Neural crest cell (in vitro differentiated cells): ENCODE measurements at places on chromosomes 5 and 9. TPM values are rescaled to one million over a fixed set of nuclear protein-coding genes. Genes with fewer than 3 reads are reported as not detected.
A peak's percentile ranks its signal among the peaks of the same experiment; 100 is the strongest.

DNA sequence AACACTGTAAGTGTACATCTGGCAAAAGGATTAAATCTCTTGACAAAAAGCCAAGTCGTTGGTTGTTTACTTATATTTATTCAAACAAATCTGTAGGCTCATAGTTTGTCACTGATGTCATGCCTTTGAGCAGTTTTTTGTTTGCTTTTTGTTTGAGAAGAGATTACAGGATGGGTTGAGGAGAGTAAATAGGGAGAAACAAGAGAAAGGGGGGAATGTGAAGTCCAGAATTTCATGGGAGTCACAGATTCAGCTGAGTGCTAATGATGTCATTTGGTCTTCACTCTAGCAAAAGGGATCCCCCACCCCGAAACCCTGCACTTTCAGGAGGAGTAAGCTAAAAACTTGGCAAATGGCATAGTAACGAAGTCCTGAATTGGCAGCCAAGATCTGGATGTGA lies 337.4 kb downstream of the GLIS3 start:
- DNase-seq = no peak
- peaks cover 12% of the 10 kb centered on the region for H3K4me1 ChIP-seq
- no peak overlapping the region for H3K27ac ChIP-seq
- no peaks in the 10 kb centered on the region for H3K36me3 ChIP-seq
- no peaks in the 10 kb centered on the region for H3K27me3 ChIP-seq

- peaks cover 7% of the 10 kb centered on the region for H3K4me1 ChIP-seq
- H3K27me3 ChIP-seq = no peaks in the 10 kb centered on the region
- no peak for DNase-seq
- no peak overlapping the region for H3K27ac ChIP-seq
- H3K4me3 ChIP-seq = no peak overlapping the region
- H3K36me3 ChIP-seq = no peaks in the 10 kb centered on the region
Measured at GRCh38 chr5:159001247-159001646, 98.5 kb downstream of the EBF1 start.

- H3K27me3 ChIP-seq = no peaks in the 10 kb centered on the region
- no peak for DNase-seq
- H3K36me3 ChIP-seq = no peaks in the 10 kb centered on the region
- no peak overlapping the region for H3K27ac ChIP-seq
Measured at GRCh38 chr5:5315068-5315980, 107.2 kb upstream of the ICE1 start.

DNA sequence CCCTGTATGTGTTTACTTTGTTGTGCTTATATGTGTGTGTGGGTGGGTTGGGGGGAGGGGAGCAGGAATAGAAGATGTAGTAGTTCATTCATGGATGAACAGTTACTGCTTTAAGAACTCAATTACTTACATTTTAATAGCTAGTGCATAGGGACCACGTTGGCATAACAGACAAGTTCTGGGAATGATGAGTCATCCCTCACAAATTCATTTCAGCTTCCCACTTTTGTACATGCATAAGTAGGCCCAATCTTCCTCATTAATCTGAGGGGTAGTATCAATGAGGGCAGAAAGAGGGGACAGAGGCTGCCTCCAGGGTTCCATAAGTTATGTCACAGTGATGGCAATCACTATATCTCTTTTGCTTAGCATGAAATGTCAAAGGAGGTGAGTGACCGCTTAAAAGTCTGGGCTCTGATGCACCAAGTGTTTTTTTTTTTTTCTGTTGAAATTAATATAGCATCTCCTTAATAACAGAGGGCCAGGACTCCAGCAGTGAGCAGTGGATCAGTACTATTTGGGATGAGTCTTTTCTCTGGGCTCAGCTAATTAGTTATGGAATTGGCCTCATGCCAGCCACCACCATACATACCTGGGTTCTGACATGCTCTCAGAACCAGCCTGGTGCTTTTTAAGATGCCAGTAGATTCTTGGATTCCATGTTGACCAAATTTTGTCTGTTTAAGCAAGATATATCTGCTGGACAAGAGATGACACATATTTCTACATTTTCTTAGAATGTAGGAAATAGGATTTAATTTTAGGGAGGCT lies 37.1 kb downstream of the PRDM6 start:
- H3K4me1 ChIP-seq = no peaks in the 10 kb centered on the region
- DNase-seq = no peak
- no peak overlapping the region for H3K4me3 ChIP-seq
- H3K27ac ChIP-seq = no peak overlapping the region
- peaks cover 4% of the 10 kb centered on the region for H3K36me3 ChIP-seq

- no peak overlapping the region for H3K4me3 ChIP-seq
- no peak for DNase-seq
- no peaks in the 10 kb centered on the region for H3K27me3 ChIP-seq
- H3K4me1 ChIP-seq = peaks cover 23% of the 10 kb centered on the region
Measured at GRCh38 chr5:172616730-172617129, 24.3 kb upstream of the NEURL1B start.

DNA sequence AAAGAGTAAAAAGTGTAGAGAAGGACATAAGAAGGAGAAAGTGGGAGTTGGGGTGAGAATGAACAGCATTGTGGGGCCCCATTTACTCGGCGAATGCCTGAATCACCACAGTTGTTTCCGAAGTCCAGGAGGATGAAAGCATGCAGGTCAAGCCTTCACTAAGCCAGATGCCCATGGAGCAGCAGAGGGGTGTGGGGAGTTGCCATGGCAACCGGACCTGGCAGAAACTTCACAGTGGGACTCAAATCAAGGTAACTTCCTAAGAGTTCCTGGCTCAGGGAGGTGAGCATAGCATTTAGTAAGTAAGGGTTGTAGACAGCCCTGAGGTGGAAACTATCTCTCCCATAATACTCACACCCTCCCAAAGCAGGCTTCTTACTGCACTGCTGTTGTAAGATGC lies 357.1 kb downstream of the TRIM32 start:
- H3K4me3 ChIP-seq = no peak overlapping the region
- H3K27ac ChIP-seq = no peak overlapping the region
- no peak for DNase-seq
- peaks cover 9% of the 10 kb centered on the region for H3K4me1 ChIP-seq
- H3K27me3 ChIP-seq = peaks cover 8% of the 10 kb centered on the region

DNA sequence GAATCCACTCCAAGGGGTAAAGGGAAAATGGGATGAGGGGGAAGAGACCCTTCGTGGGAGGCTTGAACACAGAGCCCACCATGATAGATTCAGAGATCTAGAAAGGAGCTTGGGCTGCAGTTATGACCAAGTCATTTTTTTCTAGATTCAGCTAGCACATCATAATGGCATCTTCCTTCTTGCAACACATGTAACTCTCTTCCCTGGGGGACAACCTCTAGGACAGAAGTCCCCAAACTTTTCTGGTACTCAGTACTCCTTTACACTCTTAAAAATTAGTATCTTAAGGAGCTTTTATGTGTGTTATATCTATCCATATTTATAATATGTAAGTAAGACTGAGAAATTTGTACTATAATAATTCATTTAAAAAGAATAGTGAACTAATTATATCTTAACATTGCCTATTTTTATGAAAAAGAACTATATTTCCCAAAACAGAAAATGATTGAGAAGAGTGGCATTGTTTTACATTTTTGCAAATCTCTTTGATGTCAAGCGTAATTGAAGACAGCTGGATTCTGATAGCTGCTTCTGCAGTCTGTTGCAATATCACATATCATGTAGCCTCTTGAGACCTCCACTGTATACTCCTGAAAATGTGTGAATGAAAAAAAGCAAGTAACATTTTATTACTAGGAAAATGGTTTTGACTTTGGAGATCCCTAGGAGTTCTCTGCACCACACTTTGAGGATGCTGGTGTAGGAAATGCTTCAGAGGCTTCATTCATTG lies 875 bp downstream of the ACO1 start:
- peak overlapping the region; percentile 95 for H3K4me3 ChIP-seq
- peaks cover 39% of the 10 kb centered on the region for H3K27me3 ChIP-seq
- H3K27ac ChIP-seq = peak overlapping the region; percentile 86

GRCh38 chr9:109166771-109167601 lies at the start of gene FRRS1L:
FRRS1L (minus strand) TSS chr9:109167249; CDS start chr9:109167138, 111 bp downstream.
- H3K4me1 ChIP-seq = peaks cover 16% of the 10 kb centered on the region
- peak; percentile 20 for DNase-seq
- peaks cover 6% of the 10 kb centered on the region for H3K36me3 ChIP-seq
- peak within 1 kb of the TSS; percentile 83 for H3K4me3 ChIP-seq
- H3K27ac ChIP-seq = no peak within 1 kb of the TSS
- peaks cover 93% of the 10 kb centered on the region for H3K27me3 ChIP-seq

DNA sequence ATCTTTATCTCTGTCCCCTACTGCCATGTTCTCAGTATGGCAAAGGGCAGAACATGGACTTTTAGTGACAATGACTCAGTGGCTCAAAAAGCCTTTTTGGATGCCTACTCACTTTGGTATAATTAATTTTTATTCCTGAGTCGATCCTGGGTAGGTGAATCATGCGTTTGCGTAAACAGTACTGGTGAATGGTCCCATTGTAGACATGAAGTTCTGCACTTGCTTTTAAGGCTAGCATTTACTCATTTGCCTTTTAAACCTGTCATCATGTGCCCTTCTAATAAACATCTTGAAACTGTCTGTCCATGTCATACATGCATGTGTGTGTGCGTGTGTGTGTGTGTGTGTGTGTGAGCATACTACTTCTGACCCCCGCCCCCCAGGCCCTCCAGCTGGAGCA lies 223.0 kb downstream of the AUH start:
- H3K27ac ChIP-seq = no peak overlapping the region
- no peak overlapping the region for H3K4me3 ChIP-seq
- no peaks in the 10 kb centered on the region for H3K36me3 ChIP-seq
- no peaks in the 10 kb centered on the region for H3K27me3 ChIP-seq
- DNase-seq = no peak

- H3K36me3 ChIP-seq = no peaks in the 10 kb centered on the region
- no peaks in the 10 kb centered on the region for H3K27me3 ChIP-seq
- no peak overlapping the region for H3K27ac ChIP-seq
- no peaks in the 10 kb centered on the region for H3K4me1 ChIP-seq
Measured at GRCh38 chr5:683551-684481, 9.3 kb downstream of the TPPP start.

DNA sequence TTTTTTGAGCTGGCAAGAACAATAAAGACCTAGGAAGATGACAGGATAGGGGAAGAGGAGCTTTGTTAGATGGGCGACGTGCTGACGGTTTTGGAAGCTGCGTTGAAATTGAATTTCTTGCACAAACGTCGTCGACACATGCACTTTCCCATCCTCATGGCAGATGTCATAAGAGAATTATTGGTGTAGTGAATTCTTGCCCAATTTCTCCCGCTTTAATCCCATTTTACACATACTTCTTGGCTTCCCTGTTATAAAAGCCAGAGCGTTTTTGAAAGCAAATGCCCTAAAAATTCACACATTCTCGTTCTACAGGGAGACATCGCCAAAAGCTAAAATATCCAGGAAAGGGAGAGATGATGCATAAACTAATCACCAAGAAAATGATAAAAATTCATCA lies 109.8 kb upstream of the DAP start:
- H3K27ac ChIP-seq = no peak overlapping the region
- H3K4me1 ChIP-seq = peaks cover 28% of the 10 kb centered on the region
- H3K36me3 ChIP-seq = no peaks in the 10 kb centered on the region
- H3K4me3 ChIP-seq = no peak overlapping the region

- no peaks in the 10 kb centered on the region for H3K4me1 ChIP-seq
- H3K4me3 ChIP-seq = no peak overlapping the region
- peaks cover 6% of the 10 kb centered on the region for H3K36me3 ChIP-seq
Measured at GRCh38 chr5:165185716-165186115, 1680.3 kb downstream of the MAT2B start.

- H3K4me3 ChIP-seq = no peak overlapping the region
- no peak for DNase-seq
- H3K4me1 ChIP-seq = peaks cover 11% of the 10 kb centered on the region
Measured at GRCh38 chr9:71795097-71795813, 26.9 kb upstream of the CEMIP2 start.

DNA sequence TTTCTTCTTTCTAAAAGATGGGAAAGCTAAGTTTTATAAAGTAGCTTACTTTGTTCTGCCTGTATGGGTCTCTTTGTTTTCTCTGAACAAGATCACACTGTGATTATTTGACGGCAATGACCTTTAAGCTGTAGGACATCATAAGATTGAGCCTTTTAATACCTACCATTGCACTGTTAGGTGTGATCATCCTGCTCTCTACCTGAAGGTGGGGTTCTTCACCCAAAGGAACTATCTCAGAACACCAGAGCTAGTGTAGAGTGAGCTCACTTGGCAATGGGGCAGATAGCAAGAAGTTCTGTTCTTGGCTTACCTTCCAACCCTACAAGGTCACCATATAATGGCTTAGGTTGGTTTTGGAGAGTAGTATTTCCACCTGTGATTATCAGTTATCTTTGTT lies 200.2 kb downstream of the SPATA31D1 start:
- no peaks in the 10 kb centered on the region for H3K36me3 ChIP-seq
- H3K27ac ChIP-seq = no peak overlapping the region
- H3K4me3 ChIP-seq = no peak overlapping the region

GRCh38 chr9:4904322-4905134 lies 80.5 kb upstream of the JAK2 start:
- no peak overlapping the region for H3K27ac ChIP-seq
- H3K27me3 ChIP-seq = no peaks in the 10 kb centered on the region
- H3K4me1 ChIP-seq = no peaks in the 10 kb centered on the region

The EIF4E1B gene
- not detected in 2 replicates for total RNA-seq

The FAM151B gene
- 1.9 and 2.0 TPM in 2 replicates for total RNA-seq

The LCN9 gene
- 0.30 and 0.66 TPM in 2 replicates for total RNA-seq

The RXRA gene
- total RNA-seq = 40.0 and 41.2 TPM in 2 replicates

The MCTP1 gene
- total RNA-seq = 1.7 and 1.8 TPM in 2 replicates

The ANKRD34B gene
- 0.05 TPM in 1 of 2 replicates, not detected in the other for total RNA-seq

The PTBP3 gene
- 42.5 and 46.8 TPM in 2 replicates for total RNA-seq

The ENTPD8 gene
- total RNA-seq = 0.12 and 0.14 TPM in 2 replicates

The RGMB gene
- 98.3 and 99.4 TPM in 2 replicates for total RNA-seq

The ADRB2 gene
- 0.11 and 0.16 TPM in 2 replicates for total RNA-seq

The RC3H2 gene
- total RNA-seq = 53.5 and 54.1 TPM in 2 replicates
